Spinal cord (tissue), 10 donors: ENCODE measurements at places on chromosomes 1 and 21. TPM values are rescaled to one million over a fixed set of nuclear protein-coding genes. Genes with fewer than 3 reads are reported as not detected.

GBP6 gene
- polyA plus RNA-seq = 0.35 TPM

ASCL5 gene
- polyA plus RNA-seq = 0.95 TPM

SHISAL2A gene
- 1.9 TPM for polyA plus RNA-seq

CELA3A gene
- polyA plus RNA-seq = not detected

SYTL1 gene
- polyA plus RNA-seq = 0.67 TPM

SPRR2B gene
- polyA plus RNA-seq = not detected

E2F2 gene
- 3.5 TPM for polyA plus RNA-seq

FCGR1A gene
- 24.0 TPM for polyA plus RNA-seq

CAPN9 gene
- 1.6 TPM for polyA plus RNA-seq

UMODL1 gene
- 0.17 TPM for polyA plus RNA-seq

TMEM167B gene
- 37.3 TPM for polyA plus RNA-seq

FCAMR gene
- 0.12 TPM for polyA plus RNA-seq

AMY1A gene
- polyA plus RNA-seq = not detected

ARF1 gene
- polyA plus RNA-seq = 338 TPM

SERTAD4 gene
- polyA plus RNA-seq = 8.8 TPM
